Stimulated activated CD4-positive, alpha-beta T cell treated with anti-CD3 and anti-CD28 coated beads, Interleukin-12 subunit alpha, Interleukin-12 subunit beta, amount 100 ng/mL, for 24 hours (primary cell): ENCODE measurements at places on chromosomes 16 and 17.

DNA sequence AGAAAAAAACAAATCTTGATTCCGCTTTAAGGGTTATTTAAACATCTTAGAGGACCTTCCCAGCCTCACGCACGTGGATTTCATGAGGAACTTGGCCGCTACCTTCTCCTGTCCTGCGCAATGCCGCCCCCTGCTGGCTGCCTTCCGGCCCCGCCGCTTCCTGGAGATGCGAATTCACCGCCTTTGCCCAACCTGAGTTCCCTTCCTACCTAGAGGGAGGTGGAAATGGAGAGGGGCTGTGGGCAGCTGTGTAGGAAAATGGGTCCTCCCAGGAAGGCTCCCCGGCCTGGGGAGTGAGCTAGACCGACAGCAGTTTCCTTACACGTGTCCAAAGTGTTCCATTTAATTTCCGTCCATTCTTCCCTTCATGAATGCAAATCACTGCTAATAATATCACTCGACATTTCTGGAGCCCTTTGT is 1.0 kb upstream of the ABCC12 start:
- DNase-seq = peak; percentile 74

DNA sequence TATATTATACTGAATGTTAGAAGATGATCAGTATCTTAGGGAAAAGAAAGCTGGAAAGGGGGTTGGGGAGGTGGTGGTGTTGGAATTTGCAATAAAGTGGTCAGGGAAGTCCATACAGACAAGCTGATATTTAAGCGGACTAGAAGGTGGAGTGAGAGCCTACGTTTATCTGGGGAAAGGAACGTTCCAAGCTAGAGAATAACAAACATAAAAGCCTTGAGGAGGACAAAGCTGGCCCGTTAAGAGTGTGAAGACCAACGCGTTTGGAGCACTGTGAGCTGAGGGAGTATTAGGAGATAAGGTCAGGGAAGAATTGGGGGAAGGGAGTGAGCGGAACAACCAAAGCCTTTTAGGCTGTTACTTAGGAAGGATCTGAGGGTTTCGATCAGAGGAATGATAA is 1.4 kb downstream of the DDX42 start:
- no peak for DNase-seq

- no peak for DNase-seq
Observed at GRCh38 chr16:53945996-53946395, 242.0 kb downstream of the FTO start.

DNA sequence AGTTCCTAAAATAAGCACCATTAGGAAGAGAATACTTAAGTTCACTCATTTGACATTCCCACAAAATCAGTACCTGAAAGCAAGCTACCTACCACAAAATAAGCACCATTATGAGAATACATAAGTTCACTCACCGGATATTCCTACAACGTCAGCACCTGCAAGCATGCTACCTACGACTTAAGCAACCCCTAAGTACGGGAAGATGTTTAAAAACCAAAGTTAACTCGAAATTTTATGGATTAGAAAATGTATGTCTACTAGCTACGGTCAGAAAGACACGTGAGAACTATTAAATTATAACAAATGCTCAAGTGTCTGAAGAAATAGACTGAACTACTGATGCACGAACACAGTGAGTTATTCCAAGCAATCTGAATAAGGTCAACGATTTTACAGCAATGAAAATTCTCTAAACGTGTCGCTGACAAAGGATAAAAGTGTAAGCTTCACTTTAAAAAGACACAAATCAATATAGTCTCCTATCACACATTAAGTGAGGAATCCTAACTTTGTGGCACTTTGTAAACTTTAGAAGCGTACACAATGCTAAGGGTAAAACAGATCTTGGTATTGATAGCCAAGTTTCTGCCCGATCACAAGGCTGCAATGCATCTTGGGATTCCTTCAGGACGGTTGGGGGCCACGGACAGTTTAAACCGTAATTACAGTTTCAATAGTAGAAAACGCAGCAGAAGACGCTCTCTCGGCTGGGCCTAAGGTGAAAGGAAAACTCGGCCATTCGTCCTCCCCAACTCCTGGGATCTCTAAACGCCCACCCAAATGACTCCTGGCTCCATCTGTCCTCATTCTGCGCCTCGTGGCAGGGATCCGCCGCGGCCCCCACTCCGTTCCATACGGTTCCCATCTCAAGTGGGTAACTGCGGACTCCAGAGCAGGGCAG is 1.3 kb downstream of the GSPT1 start:
- DNase-seq = no peak

GRCh38 chr17:44557651-44558285 is 484 bp downstream of the FZD2 start:
- peak; percentile 31 for DNase-seq
